ENCODE measurements at places on chromosomes 7 and 10.
A peak's percentile ranks its signal among the peaks of the same experiment; 100 is the strongest.

- no peak for DNase-seq
Observed at GRCh38 chr7:38040831-38041230, 120.4 kb downstream of the EPDR1 start.

DNA sequence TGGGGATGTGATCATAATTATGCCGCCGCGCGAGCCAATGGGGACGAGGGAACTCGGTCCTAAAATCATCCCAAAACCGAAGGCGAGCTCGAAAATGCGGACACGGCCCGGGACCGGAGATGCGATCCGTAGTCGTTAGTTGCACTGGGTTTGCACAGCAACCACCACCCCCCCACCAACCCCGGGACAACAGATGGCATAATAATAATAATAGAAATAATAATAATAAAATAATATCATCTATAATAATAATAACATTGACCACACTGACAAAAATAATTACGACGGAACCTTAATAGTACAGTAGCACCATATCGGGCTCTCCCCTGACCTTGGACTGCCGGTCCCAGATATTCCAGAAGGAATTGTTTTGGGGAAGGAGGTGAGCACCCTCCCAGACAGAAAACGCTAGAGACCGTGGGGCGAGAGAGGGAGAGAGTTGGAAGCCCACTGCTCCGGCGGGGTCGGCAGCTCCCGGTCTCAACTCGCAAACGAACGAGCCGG, 1.1 kb upstream of the EMX2 start:
- peak; percentile 22 for DNase-seq

DNA sequence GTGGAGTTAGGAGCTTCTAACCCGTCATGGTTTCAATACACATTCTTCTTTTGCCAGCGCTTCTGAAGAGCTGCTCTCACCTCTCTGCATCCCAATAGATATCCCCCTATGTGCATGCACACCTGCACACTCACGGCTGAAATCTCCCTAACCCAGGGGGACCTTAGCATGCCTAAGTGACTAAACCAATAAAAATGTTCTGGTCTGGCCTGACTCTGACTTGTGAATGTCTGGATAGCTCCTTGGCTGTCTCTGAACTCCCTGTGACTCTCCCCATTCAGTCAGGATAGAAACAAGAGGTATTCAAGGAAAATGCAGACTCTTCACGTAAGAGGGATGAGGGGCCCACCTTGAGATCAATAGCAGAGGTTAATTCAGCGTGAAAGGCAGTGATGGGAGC, 22.4 kb downstream of the PRSS2 start:
- DNase-seq, result peak; percentile 55

DNA sequence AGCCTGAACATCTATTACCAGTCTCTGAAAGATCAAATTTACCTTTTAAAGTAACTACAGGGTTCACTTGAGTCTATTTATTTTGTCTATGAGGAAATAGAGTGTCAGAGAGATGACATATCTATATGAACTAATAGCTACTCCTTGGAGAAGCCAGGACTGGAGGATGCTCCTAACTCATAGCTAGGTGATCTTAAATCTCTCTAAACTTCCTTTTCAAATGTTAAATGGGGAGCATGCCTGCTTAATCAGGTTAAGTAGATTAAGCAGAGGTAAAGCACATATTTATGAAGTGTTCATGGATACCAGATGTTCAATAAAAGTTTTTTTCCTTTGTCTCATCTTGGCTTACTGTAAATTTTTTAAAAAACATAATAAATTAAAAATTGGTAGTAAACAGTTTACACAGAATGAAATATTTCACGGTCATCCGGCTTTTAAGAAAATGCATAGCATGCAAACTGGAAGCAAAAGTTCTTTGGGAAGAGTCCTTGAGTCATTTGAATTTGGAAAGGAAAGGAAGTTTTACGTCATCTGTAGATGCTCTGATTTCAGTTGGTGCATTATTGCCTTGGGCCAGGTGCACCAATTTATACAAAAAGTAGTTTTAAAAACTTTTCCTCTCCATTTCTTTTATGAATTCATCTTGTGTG, 155.1 kb downstream of the BICC1 start:
- no peak for DNase-seq

- peak; percentile 97 for DNase-seq
Observed at GRCh38 chr10:77195101-77195500, 442.5 kb downstream of the KCNMA1 start.

- DNase-seq, result no peak
Observed at GRCh38 chr10:114044247-114045135, 825 bp downstream of the ADRB1 start.

- DNase-seq, result no peak
Observed at GRCh38 chr10:37057261-37057660, 68.1 kb upstream of the ANKRD30A start.

- no peak for DNase-seq
Observed at GRCh38 chr10:85924382-85925102, 442.1 kb downstream of the GRID1 start.

GRCh38 chr7:134896073-134896472, 90.2 kb upstream of the AGBL3 start:
- DNase-seq, result no peak

- DNase-seq, result no peak
Observed at GRCh38 chr7:117907049-117907640, 33.9 kb upstream of the CTTNBP2 start.

GRCh38 chr10:121928528-121928884, 675 bp upstream of the ATE1 start:
- peak; percentile 34 for DNase-seq

DNA sequence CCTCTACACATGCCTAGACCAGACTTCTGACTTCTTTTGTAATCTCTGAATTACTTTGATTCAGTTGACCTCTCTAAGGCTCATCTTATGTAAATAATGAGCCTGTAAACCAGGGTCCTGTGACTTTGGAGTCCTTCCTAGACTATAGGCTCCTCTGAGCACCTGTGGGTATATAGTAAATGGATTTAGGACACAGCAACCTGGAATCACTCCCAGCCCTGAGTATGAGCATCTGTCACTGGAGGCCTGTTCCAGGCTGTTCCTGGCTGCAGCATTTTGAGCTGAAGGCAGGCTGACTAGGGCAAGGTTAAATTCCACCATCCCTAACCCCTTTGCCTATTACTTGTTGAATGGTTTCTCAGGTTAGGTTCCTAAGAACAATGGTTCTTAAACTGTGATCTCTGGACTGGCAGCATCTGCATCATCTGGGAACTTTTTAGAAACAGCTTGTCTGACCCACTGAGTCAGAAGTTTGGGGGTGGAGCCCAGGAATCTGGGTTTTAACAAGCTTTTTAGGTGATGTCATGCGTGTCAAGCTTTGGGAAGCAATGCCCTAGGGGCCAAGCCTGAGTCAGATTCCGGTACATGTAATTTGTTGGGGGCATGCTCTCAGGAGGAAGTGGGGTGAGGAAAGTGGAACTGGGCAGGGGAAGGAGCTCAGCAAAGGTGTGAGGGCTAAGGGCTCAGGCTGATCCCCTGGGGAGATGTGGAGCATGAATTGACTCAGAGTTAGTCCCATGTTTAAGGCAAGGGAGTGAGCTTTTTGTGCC, 28.2 kb downstream of the MINDY4 start:
- DNase-seq, result peak; percentile 98

- DNase-seq, result no peak
Observed at GRCh38 chr7:40205992-40206391, 71.2 kb downstream of the SUGCT start.

- no peak for DNase-seq
Observed at GRCh38 chr7:96320442-96320841, 1.5 kb downstream of the SLC25A13 start.

DNA sequence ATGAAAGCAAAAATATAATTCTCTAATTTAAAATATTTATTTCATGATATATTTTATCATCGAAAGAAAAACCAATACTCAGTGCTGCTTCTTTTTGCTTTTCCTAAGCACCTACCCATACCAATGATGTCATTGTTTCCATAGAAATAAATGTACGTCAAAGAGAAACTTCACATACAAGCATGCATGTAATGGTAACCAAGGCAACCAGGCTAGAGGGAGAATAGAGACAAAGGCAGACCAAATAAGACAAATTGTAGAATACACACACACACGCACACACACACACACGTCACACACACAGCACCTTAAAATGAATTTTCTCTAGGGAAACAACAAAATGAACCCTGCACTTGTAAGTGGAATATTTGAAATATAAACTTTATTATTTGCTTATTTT, 75.5 kb downstream of the MACC1 start:
- DNase-seq, result no peak

DNA sequence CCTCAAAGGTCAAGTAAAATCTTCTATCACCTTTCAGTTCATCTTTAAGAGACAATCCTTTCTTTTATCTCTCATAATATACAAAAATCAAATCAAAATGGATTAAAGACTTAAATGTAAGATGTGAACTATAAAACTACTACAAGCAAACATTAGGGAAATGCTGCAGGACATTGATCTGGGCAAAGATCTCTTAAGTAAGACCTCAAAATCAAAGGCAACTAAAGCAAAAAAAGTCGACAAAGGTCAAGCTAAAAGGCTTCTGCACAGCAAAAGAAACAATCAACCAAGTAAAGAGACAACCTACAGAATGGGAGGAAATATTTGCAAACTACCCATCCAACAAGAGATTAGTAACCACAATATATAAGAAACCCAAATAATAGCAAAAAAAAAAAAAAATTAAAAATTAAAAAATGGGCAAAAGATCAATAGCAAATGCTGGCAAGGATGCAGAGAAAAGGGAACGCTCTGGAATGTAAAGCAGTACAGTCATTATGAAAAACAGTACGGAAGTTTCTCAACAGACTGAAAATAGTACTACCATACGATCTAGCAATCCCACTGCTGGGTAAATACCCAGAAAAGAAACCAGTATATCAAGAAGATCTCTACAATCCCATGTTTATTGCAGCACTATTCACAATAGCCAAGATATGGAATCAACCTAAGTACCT, 41.7 kb downstream of the TNPO3 start:
- no peak for DNase-seq

GRCh38 chr7:100884736-100885439, 4.6 kb downstream of the UFSP1 start:
- no peak for DNase-seq

GRCh38 chr10:78664929-78665553, 403.7 kb upstream of the ZMIZ1 start:
- DNase-seq, result peak; percentile 7

DNA sequence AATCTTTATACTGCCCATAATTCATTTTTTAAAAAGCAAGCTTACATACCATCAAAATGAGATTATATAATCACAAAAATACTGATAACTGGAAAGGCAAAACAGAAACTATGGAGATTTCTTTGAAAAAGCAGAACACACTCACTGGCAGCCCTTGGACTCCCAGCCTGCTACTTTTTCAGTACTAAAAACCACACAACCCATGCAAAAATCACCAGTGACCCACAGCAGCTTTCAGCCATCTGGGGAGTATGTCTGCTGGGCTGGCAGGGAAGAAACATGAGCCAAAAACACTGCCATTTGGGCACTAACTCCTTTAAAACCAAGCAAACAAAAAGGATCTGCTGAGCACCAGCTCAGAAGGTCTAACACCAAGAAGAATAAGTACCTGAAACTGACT, 80.0 kb upstream of the DDC start:
- no peak for DNase-seq

GRCh38 chr7:41536122-41536872, 166.6 kb downstream of the INHBA start:
- no peak for DNase-seq

DNA sequence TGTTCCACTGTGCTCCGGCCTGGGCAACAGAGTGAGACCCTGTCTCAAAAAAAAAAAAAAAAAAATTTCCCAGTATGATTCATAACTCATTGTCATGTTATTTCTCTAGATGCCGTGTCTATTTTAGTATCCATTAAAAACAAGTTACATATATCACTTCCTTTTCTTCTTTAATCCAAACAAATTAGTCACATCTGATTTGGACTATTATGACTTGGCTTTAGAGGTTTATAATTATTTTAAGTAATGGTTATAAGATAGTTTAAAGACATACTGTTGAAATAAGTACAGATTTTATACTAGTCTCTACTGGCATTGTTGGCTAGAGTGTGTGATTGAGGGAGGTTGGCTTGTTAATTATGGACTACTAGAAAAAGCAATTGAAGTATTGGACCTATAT, 53.3 kb downstream of the ZMYND11 start:
- peak; percentile 12 for DNase-seq

DNA sequence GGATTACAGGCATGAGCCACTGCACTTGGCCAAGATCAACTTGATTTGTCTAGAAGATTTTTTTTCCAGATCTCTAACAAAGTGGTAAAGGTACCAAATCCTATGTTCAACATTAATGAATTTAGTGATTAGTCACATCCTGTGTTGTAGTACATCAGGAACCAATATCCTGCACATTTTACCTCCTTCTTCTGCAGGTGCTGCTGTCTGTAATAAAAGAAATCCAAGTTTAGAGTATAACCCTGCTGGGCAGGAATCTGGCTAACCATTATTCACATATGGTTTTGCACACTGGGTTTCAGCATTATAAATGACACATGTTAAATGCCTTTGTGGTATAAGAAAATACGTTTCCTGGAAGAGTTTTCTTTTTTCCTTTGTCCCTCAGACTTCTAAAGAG, 10.8 kb downstream of the PARD3 start:
- DNase-seq, result peak; percentile 7

DNA sequence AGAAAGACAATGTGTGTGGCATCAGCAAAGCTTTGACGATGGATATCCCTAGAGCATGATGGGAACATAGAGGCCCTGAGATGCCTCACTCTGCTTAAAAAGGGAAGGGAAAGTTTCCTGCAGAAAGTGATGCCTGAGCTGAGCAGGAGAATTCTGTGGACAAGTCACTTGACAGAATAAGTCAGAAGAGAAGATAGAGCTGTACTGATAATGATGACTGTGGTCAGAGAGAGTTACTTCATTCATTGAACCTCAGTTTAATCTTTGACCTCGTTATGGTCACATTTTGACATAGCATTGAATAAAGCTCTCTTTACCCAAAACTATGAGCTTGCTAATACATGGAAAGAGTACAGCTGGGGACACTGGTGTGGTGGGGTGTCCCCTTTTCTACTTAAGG, 7.6 kb downstream of the CUBN start:
- peak; percentile 12 for DNase-seq

- DNase-seq, result no peak
Observed at GRCh38 chr7:3504384-3504783, 203.3 kb downstream of the SDK1 start.

GRCh38 chr7:22468609-22469008, 31.4 kb downstream of the STEAP1B start:
- DNase-seq, result no peak

GRCh38 chr10:106960812-106961211, 203.7 kb downstream of the SORCS1 start:
- no peak for DNase-seq

DNA sequence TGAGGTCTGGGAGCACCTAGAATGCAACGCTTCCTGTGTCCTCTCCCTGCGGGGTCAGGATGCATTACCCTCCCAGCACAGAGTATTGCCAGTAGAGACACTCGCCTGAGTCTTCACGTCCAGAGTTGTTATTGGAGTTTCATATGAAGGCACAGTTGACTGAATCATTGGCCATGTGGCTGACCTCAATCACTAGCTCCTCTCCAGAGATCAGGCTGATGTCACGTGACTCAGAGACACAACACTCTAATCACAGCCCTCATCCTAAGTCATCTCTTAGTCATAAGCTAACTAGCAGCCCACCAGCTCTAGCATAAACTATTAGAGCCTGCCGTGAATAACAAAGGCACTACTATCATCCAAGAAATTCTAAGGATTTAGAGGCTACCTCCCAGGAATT, 107.8 kb downstream of the HECW1 start:
- peak; percentile 78 for DNase-seq

GRCh38 chr10:110505130-110505770, 7.5 kb downstream of the DUSP5 start:
- no peak for DNase-seq

Data from M059J (cell line).